ENCODE measurements at places on chromosomes 1 and 21. TPM values are rescaled to one million over a fixed set of nuclear protein-coding genes. Genes with fewer than 3 reads are reported as not detected.

Gene SPRR2G
- not detected for total RNA-seq

DNA sequence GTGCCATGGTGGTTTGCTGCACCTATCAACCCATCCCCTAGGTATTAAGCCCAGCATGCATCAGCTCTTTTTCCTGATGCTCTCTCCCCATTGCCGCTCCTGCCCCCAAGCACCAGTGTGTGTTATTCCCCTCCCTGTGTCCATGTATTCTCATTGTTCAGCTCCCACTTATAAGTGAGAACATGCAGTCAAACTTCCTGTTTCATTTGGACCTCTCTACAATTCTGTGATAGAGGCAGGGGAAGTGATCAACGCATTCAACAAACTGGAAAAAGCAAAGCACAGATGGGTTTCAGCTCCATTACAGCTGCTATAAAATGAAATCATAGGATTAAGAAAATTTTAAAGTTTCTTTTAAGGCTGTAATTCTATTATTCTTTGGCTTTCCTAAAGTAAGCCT lies 23.3 kb upstream of the CD55 start:
- H3K4me1 ChIP-seq, result peaks cover 1% of the 10 kb centered on the region
- no peaks in the 10 kb centered on the region for H3K36me3 ChIP-seq
- H3K27ac ChIP-seq, result no peak overlapping the region
- DNase-seq, result no peak
- H3K27me3 ChIP-seq, result no peaks in the 10 kb centered on the region

Gene CD1C
- total RNA-seq, result not detected

Gene FCRL6
- not detected for total RNA-seq

Gene CCDC17
- 5.8 TPM for total RNA-seq

DNA sequence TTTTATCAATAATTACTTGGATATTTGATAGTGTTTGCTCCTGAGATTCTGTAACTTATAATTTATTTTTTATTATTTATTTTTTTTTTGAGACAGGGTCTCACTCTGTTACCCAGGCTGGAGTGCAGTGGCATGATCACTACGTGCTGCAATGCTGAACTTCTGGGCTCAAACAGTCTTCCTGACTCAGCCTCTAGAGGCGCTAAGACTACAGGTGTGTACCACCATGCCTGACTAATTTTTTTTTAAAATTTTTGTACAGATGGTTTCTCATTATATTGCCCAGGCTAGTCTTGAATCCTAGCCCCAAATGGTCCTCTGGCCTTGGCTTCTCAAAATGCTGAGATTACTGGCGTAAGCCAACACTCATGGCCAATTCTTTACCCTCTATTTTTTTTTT lies 845.5 kb upstream of the ADGRL4 start:
- no peaks in the 10 kb centered on the region for H3K27me3 ChIP-seq
- no peak overlapping the region for H3K27ac ChIP-seq
- H3K4me1 ChIP-seq, result peaks cover 1% of the 10 kb centered on the region
- DNase-seq, result no peak
- H3K4me3 ChIP-seq, result no peak overlapping the region

GRCh38 chr1:47593598-47594285 lies 155.9 kb downstream of the FOXD2 start:
- H3K27ac ChIP-seq, result no peak overlapping the region
- H3K27me3 ChIP-seq, result peaks cover 46% of the 10 kb centered on the region
- peaks cover 3% of the 10 kb centered on the region for H3K4me1 ChIP-seq
- DNase-seq, result no peak
- H3K36me3 ChIP-seq, result no peaks in the 10 kb centered on the region
- H3K4me3 ChIP-seq, result no peak overlapping the region

GRCh38 chr21:42459546-42460215 lies 36.3 kb downstream of the RSPH1 start:
- H3K27ac ChIP-seq, result peak overlapping the region; percentile 94
- H3K4me3 ChIP-seq, result peak overlapping the region; percentile 19
- no peak for DNase-seq
- no peaks in the 10 kb centered on the region for H3K27me3 ChIP-seq
- H3K36me3 ChIP-seq, result no peaks in the 10 kb centered on the region
- peaks cover 59% of the 10 kb centered on the region for H3K4me1 ChIP-seq

DNA sequence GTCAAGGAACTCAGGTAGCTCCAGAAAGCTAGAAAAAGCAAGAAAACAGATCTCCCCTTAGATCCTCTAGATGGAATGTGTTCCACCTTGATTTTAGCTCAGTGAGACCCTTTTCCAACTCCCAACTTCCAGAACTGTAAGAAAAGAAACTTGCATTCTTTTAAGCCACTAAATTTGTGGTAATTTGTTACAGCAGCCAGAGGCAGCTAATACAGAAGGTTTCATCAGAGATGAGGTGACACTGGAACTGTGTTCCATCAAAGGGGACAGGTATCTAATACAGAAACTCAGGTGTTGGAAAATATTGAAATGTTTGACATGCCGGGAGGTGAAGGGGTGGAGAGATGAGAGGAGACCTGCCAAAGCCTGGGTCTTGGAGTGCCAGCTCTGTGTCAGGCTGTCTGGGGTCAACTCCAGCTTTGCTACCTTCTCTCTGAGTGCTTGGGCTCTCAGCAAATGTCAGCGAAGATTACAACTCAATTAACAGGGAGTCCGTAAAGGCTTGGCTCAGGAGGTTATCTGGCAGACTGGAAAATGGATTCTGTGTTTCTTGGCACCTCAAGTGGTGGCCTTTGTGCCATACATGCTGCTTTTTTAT lies 71.3 kb downstream of the PLPP3 start:
- H3K4me1 ChIP-seq, result peaks cover 28% of the 10 kb centered on the region
- H3K4me3 ChIP-seq, result no peak overlapping the region
- no peak for DNase-seq
- no peaks in the 10 kb centered on the region for H3K27me3 ChIP-seq
